ENCODE measurements at places on chromosomes 12 and 14.

DNA sequence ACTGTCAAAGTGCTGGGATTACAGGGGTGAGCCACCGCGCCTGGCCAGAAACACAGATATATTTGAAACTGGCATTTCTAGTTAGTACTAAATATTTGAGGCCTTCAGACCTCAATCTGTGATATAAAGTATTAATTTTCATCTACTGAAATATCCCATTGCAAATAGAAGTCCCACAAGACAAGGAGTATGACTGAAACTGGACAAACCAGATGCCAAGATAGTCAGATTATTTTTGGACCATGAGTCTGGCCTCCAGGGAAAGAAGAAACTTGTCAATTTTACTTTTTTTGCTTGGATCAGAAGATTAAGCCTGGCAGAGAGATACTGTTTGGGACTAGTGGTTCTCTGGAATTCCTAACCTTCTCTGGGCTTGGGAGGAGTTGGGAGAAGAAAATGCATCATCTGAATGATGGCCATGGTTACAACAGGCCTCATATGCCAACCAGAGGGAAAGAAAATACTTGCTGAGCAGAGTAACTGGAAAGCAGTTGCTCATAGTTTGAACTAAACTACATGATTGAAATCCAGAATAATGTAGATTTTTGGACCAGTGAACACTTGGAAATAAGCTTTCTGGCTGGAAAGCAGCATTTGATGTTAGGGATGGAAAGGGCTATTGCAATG, 2.9 kb upstream of the SMOC1 start:
- DNase-seq, result no peak

GRCh38 chr14:74437496-74438053, 11.6 kb upstream of the SYNDIG1L start:
- no peak for DNase-seq

DNA sequence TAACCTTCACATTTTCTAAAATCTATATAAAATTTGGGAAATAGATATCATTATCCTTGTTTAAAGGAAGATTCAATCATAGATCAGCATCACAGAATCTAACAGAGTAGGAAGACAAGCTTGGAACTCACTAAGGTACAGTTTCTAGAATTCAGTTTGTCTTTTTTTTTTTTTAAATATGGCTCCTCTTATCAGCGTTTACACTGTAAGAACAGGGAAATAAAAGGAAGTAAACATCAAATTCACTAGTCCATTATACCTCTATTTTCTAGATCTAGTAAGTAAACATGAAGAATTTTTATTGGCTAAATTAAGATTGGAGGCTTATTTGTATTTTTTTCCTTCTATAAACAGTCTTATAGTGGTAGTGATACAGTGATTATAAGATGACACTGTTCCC, 144.9 kb downstream of the LRIG3 start:
- DNase-seq, result no peak

DNA sequence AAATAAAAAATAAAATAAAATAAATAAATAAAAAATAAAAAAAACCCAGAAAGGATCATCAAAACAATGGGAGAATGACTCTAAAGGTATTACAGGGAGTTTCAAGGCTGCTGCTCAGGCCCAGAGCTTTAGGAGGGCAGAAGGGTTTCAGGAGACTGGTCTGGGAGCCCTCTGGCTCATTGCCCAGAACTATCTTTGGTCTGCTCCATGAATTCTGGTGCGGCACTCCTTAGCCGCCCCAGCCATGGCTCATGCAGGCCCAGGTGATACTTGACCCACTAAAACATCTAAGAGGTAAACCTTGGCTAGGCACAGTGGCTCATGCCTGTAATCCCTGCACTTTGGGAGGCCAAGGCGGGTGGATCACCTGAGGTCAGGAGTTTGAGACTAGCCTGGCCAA, 14.7 kb upstream of the TMED10 start:
- DNase-seq, result no peak

DNA sequence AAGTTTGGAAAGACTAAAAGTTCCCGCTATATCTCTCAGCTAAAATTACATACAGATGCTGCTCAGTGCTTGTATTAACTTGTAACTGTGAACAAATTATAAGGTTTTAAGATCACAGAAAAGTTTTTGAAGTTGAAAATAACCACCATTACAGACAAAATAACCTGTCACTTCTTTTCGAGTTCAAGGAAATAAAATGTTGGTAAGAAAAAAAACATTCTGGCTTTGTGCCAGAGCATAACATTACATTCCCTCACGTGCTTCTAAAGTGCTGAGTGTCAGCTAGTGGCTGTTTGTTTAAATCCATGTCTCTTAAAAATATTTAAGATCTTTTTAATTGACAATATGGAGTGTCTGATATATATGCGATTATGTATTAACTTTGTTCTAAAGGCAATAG, 27.2 kb upstream of the ADAMTS20 start:
- DNase-seq, result no peak

GRCh38 chr14:57413849-57414248, 23.5 kb downstream of the NAA30 start:
- DNase-seq, result no peak

Measured in NCI-H2081 (cell line).